Hair follicular keratinocyte (primary cell): ENCODE measurements at places on chromosomes 3 and 15. TPM values are rescaled to one million over a fixed set of nuclear protein-coding genes. Genes with fewer than 3 reads are reported as not detected.

ARL8B gene
- 24.6 and 36.5 TPM in 2 replicates for total RNA-seq

CD276 gene
- total RNA-seq, result 157 and 194 TPM in 2 replicates

GP9 gene
- total RNA-seq, result not detected in 2 replicates

HHATL gene
- not detected in 2 replicates for total RNA-seq

PLCH1 gene
- total RNA-seq, result not detected in 2 replicates
